Esophagus squamous epithelium (tissue), 5 donors: ENCODE measurements at places on chromosomes 2 and 18.

- no peak for DNase-seq
Measured at GRCh38 chr18:75409806-75410205, 17.7 kb downstream of the SMIM21 start.

DNA sequence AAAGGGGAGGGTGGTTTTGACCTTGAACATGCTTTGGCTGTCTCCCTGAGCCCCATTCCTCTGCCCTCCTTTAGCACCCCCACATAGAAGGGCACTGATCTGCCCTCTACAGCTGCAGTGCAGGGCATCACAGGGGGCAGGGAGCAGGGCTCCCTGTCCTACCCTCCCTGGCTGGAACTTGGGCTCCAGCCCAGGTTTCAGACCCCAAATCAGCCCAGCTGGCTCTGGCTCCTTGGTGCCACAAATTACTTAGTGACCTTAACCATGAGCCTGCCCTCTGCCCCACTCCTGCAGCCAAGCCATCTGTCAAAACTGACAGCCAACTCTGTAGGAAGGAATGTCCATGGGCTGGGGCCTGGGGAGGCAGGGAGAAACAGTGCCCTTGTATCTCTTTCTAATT, 105.6 kb downstream of the MAPK4 start:
- no peak for DNase-seq

DNA sequence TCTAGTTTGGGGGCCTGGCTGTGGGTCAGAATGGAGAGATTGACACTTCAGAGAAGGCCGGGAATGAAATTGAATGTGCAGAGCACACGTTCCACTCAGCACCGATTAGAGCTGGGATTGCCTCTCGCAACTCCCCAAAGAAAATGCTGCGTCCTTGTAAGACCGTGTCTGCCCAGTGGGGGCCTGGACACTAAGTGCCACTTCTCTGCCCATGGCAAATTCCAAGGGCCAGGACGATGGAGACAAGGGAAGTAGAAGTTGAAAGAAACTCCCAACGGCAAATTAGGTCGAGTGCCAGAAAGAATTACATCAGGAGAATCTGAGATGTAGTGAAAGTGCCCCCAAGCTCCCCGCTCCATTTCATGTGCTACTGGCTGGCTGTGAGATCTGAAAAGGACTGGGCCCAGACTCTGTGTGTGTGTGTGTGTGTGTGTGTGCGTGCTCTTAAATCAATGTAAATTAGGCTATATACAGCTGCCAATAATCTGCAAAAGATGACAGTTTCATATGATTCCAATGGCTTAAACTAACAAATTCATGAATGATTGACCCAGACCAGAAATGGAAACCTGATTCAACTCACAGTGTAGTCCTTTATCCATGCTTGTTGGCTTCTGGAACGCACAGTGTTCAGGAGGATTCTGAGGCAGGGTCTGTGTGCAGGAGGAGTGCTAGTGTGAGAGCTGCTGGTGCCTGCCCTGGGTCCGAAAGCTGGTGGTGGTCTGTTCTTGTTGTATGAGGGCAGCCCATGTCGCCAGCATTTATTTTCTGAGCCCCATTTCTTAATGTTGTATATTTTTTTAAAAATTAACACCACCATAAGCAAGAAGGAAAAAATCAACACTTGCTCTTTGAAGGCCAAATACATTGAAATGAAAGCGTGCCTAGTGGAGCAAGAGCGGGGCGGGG, 234.3 kb downstream of the AGAP1 start:
- DNase-seq, result no peak

GRCh38 chr2:27125104-27125503, 1.5 kb downstream of the ABHD1 start:
- DNase-seq, result no peak

DNA sequence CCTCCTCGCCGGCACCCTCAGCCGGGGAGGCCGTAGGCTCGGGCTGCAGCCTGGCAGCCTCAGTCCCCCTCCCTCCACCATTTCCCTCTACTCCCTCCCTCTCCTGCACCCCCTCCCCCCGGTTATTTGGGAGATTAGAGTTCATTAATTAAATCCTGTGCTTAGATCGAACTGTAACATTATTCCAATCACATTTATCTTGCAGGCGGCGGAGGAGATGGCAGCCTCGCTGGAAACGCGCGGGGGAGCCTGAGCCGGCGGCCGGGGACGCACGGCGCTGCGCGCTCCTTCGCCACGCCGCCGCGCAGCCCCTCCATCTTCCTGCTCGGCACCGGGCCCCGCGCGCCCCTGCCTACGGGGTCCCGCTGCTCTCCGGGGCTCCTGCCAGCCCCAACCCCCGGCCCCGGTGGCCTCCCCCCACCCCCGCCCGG, at the start of gene ST8SIA3:
Gene ST8SIA3 (plus strand): TSS at position 287 of the 431 bp plus-strand sequence. CDS start 290 bp downstream, outside the sequence.
- no peak for DNase-seq

DNA sequence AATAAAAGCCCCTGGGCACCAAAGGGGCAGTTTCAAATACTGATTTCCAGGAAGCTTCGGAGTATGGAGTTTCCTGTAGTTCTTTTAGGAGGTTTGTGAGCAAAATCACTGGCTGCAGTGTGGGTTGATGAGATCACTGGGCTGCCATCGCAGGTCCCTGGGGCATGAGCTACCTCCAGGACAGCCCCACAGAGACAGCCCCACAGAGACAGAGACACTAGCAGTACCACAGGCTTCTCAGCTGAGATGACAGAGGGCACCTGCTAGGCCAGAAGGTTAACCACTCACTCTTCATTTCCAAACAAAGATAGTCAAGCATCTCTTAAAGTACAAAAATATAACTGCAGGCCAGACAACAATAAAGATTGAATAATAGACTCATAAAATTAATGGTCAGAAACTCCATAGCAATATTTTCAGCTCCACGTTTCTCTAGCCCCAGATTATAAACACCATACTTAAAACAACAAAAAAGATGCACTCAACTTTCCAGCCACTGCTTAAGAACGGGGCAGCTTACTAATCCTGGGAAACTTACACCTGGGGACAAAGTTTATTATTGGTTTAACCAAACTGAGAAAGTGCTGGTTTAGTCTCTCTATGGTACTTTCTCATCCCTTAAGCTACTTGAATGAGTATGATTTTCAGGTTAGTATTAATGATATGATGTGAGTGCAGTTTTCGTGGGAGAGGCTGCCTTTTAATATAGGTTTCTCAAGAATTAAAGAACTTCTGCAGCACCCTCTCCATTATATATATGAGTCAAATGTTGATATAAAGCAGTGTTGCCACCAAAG, 11.6 kb downstream of the AFF3 start:
- DNase-seq, result no peak

DNA sequence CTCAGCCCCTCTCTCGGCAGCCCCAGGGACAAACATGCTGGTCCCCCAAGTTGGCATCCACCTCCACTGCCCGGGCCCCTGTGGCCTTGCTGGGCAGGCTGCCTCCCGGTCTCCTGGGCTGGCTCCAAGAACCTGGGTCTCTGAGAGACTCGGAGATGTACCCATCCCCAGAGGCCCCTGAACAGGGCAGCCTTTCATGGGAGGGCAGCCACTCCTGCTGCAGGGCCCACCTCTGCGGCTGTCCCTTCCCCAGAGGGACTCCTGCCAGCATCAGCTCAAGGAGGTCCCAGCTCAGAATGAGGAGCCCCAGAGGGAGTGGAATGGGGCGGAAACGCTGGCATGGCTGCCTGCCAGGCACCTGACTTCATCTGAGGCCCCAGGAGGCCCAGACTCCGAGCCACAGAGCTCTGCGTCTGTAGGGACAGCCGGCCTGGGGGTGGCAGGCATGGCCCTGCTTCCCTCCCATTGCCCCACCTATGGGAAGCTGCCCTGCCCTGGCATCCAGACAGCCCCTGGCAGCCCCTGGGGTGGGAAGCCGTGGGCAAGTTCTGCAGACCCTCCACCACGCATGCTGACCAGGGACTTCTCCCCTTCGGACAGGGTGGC, 857 bp upstream of the CROCC2 start:
- DNase-seq, result no peak

- no peak for DNase-seq
Measured at GRCh38 chr2:150528861-150529801, 41.7 kb upstream of the RND3 start.

GRCh38 chr2:237714690-237715458, 83.7 kb upstream of the RBM44 start:
- no peak for DNase-seq

DNA sequence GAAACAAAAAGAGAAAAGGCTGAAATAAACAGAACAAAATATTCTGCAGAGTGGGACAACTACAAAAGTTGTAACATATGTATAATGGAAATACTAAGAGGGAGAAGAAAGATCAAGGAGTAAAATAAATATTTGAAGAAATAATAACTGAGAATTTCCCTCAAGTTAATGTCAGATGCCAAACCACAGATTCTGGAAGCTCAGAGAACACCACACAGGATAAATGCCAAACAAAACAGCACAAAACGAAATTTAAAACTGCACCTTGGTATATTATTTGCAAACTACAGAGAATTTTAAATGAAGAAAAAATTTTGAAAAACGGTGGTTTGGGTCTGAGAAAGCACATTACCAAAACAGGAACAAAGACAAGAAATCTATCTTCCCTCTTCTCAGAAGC, 1588.9 kb upstream of the TMEFF2 start:
- DNase-seq, result no peak

- DNase-seq, result no peak
Measured at GRCh38 chr2:180559771-180560170, 420.6 kb upstream of the UBE2E3 start.

DNA sequence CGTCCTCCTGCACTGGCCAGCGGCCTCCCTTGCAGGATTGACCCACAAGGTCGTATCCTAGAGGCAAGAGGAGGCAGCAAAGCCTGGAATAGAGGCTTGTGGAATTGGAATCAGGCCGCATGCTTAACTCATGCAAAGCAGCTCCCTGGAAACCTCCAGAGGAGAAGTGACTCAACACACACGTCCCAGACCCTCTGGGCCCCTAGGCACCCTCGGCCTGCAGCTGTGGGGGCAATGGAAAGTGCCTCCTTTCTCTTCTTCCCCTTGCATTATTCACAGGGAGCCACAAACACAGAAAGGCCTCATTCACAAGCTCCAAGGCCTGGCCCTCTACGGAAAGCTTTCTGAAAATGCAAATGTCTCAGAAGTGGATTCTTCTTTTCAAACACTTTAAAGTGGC, 19.6 kb downstream of the SPATA3 start:
- DNase-seq, result no peak
